ENCODE measurements at places on chromosomes 1 and 21. TPM values are rescaled to one million over a fixed set of nuclear protein-coding genes. Genes with fewer than 3 reads are reported as not detected.

PTPN22 gene
- total RNA-seq = 2.0 TPM

GRCh38 chr1:14245954-14246353 is 352.5 kb upstream of the KAZN start:
- DNase-seq = no peak

GRCh38 chr21:43274022-43274945 is 105.5 kb downstream of the CRYAA start:
- no peak for DNase-seq

DNA sequence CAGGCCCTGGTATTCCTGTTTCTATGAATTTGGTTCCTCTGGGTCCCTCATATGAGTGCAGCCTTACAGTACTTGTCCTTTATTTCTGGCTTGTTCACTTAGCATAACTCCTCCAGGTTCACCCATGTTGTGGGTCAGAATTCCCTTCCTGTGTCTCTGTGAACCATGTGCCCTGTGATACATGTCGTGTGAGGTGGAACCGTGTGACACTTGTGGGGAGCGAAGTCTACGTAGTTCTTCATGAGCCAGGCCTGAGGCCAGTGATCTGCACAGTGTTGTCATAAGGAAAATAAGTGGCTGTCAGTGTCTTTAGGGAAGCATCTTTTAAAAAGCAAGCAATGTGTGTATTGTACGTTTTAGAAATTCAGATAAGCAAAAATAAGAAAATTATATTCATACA is 122.8 kb downstream of the GALNT2 start:
- no peak for DNase-seq

- no peak for DNase-seq
These were observed 36.3 kb upstream of the NFASC start for GRCh38 chr1:204834336-204834735.

Measured in myocyte (in vitro differentiated cells).